ENCODE measurements at places on chromosomes 5 and 9.

DNA sequence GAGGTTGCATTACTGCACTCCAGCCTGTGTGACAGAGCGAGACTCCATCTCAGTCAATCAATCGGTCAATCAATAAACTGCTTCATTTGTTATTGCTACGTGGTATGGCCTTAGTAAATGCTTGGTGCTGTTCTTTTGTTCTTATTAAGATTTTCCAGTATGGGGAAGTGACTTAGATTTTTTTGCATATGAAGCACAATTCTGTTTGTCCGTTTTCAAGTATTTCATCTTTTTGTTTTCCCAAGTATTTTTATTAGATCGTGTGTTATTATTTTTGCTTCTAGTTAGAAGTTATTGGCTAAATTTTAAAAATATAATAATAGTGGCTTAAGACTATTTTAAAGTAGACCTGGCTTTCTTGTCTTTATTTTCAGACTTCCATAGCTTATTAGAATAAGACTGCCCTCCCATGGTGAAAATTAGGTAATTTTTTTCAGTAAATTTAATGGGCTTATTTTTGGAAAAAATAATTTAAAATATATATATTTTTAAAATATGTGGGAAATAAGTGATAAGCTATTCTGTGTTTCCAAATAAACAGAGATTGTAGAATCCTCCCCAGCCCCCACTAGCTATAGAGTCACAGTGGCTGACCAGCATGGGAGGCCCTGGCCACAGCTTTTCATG lies 14.7 kb upstream of the OMD start:
- no peak for DNase-seq

- no peak for DNase-seq
Observed at GRCh38 chr5:12626556-12626955, 722.3 kb upstream of the CTNND2 start.

GRCh38 chr5:8383616-8384015 lies 514.7 kb downstream of the MTRR start:
- DNase-seq = peak; percentile 58

- DNase-seq = peak; percentile 23
Observed at GRCh38 chr5:144028636-144029035, 141.8 kb downstream of the YIPF5 start.

DNA sequence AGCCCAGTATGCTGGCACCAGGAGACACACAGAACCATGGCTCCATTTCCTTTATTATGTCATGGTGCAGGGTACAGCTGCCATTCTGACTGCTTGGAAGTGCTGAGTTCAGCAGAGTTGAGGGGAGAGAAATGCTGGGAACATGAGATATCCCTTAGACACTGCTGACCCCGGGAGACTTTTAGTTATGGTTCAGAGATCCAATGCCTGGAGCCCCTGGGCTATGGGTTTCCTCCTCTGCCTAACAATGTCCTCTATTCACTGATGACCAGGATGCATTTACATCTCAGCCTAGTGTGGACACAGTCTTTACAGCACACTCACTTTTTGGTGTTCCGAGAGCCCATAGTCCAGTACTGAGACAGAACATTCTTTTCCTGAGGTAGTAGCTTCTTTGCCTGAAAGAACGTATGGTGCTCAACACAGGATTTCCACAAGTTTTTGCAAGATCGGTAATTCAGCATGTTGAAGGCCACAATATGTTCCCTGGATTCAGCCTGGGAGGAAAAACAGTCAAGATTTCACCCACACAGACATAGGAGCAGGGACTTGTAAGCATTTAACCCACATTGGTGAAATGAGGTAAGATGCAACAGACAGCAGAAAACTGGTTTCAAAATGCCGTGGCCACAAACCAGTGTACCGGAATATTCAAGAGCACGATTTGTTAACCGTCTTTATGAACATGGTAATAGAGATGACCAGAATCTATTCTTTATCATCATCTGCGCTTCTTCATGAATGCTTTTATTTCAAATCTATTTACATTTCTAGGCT lies 71.3 kb downstream of the PTPN3 start:
- no peak for DNase-seq

DNA sequence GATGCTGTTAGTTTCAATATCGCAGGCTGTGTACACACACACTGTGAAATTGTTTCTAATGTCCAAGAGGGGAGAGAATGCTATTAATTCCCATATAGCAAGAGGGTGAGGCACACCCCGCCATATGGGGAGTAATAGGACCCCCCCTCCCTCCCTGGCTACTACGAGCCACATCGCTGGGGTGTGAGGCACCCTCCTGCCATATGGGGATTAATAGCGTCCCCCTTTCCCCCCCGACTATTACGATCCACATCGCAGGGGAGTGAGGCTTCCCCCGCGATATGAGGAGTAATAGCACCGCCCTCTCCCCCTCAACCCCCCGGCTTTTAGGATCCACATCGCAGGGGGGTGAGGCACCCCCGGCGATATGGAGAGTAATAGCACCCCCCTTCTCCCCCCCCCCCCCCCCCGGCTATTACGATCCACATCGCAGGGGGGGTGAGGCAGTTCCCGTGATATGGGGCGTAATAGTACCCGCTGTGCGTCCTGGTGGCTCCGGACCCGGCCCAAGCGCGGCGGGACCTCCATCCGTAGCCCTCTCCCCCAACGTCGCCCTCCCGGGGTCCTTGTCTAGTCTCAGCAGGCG lies 494 bp upstream of the STK32A start:
- no peak for DNase-seq

DNA sequence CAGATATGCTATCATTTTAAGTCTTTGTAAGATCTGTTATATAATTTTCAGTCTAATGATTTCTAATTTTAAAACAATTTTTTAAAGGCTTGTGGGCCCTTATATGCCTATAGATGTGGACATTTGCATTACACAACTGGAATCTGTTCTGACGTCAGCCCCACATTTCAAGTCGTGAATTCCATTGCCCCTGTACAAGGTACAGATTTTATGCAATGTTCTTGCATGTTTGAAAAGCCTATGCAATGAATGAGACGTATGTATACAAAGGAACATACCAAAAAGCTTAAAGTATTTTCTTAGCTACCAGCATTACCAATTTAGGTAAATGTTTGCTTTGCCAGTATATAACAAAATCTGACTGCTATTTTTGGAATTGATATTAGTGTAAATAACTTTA lies 77.2 kb downstream of the ITGA1 start:
- DNase-seq = no peak

- no peak for DNase-seq
Observed at GRCh38 chr9:83013867-83014605, 48.9 kb downstream of the RASEF start.

- DNase-seq = no peak
Observed at GRCh38 chr9:79023134-79023580, 548.6 kb upstream of the TLE4 start.

DNA sequence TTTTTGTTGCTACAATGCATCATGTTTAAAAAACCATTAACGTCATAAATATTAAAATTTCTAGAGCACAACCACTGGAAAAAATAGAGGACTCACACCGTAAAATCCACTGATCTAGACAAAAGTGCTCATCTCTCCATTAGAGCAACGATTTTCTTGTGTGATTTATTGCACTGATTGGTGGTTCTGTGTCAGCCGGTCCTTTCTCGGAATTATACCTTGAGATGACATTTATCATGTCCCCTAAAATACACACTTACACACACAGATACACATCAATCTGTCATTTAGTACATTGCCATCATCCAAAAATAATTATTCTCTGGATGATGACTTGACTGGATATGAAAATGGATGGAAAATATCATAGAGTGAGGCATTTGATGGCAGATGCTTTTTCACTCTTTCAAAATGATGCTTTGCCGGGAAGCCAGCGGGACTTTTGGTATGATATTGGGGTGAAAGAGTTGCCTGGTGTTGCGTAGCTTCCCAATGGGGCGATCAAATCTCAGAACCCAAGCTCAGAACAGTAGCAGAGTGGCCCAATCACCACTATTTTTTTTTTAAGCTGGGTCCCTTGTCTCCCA lies 226.6 kb downstream of the GAS1 start:
- DNase-seq = no peak

GRCh38 chr9:125436613-125437443 lies 175.2 kb downstream of the GAPVD1 start:
- no peak for DNase-seq

DNA sequence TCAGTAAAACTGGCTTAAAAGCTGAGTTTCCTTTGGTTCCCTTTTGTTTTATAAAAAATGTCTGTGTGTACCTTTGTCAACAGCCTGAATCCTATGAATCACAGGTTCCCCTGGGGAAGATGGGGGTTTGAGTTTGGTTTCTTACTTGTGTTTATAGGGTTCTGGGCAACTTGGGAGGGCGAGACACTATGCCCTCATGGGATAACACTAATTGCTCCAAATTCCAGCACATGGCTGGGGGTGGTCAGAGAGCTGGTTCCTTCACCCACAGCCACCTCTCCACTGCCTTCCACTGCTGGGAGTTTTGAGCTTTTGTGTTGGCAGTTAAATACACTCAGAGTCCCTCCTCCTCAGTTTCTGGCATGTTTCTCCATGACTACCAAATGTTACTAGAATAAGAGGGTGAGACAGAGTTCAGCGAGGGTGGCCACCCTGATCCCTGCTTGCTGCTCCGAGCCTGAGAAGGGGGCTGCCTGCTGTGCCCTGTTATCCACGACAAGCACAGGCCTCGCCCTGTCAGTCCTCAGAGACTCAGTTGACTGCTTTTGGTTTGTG lies 83.0 kb upstream of the EPB41L4B start:
- no peak for DNase-seq

DNA sequence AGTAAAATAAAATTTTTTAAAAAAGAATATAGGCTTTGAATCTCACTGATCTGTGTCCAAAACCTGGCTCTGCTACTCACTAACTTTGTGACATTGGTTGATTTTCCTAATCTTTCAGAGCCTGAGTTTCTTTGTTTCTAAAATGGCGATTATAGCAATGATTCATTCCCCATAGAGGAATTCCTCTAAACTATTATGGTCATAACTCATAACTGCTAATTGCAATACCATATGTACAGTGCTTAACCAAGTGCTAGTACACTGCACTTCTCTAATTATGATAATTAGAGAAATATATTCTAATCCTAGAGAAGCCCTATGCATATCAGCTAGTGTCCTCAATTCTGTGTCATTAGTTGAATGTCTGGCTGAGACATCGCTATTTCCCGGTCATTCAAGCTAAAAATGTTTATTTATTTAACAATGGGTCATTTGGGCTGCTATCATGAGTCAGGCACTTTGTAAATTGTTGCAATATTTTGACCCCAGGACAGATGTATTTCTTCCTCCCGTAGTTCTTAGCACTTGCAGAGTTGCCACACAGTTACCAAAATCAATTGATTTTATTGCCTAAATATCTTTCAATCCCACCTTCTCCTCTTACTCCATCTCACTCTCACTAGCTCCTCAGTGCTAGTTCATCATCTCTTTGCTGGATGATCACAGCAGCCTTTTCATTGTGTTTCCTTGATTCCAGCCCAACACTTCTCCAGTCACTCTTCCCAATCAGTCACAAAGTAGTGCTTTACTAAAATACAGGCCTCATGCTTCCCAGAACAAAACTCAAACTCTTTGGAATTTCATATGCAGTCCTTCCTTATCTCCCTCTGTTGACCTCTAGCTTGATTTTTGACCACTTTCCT lies 200.9 kb upstream of the PAPPA start:
- DNase-seq = no peak

DNA sequence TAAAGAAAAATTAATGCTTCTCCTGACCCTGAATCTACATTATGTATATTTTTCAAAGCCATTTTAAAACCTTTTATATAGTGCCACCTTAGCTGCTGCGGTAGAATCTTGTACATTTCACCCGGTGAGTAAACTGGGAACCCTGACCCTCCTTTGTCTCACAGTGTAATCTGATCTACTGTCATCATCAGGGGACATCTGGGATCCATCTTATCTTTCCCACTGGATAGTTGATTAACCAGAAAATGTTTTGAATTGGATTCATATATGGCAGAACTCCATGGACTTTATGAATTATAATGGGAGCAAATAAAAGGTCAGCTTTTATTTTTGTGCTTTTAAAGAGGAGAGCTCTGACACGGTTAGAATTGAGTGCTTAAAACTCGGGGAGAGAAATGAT lies 95.0 kb downstream of the ADAMTSL1 start:
- peak; percentile 88 for DNase-seq

- no peak for DNase-seq
Observed at GRCh38 chr5:171808951-171809350, 23.3 kb downstream of the SMIM23 start.

- DNase-seq = no peak
Observed at GRCh38 chr5:108531367-108532128, 149.7 kb upstream of the FBXL17 start.

GRCh38 chr5:151405334-151406160 lies 41.9 kb upstream of the SLC36A1 start:
- no peak for DNase-seq

- DNase-seq = no peak
Observed at GRCh38 chr5:140602147-140602546, 30.8 kb downstream of the CD14 start.

GRCh38 chr9:20619487-20620200 lies 2.7 kb downstream of the MLLT3 start:
- DNase-seq = no peak

DNA sequence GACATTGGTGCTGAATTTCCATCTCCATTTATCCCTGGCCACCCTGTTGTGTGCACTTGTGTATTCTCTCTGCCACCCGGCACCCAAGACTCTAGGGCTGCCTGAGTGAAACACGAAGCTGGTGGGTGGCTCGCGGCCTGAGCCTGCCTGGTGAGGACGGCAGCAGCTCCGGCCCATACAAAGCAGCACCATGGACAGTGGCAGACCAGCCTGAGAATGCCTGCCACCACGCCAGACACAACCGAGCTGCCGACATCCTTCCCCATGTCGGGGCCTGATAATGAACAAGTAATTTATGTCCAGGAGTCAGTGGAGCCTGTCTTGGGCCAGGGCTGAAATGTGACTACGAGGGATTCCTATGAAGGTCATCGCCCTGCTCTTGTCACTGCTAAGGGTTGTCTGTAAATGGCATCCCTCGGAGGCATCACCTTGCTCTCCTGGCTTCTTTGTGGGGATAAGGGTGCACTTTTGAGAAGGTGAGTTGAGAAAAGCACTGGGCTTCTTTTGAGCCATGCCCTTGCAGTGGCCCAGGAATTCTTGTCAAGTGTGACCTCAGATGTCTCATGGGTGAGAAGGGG lies 175.7 kb downstream of the MELK start:
- DNase-seq = no peak

DNA sequence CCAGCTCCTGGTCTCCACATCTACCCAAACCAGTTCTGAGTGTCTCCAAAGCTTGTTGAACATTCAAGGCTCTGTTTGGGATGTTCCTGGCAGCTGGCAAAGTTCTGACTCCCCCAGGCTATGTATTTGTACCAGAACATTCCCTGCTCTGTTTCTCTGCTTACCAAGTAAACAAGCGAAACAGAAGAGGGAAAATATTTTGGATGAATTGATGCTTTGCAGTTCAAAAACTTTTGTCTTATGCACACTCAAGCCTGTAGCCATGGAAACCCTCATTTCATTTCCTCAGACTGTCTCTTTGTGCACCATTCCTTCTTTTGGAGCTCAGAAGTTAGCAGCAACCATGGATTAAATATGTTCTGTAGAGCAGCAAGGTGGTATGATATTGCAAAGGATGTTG lies 145.8 kb downstream of the ACTL7B start:
- DNase-seq = no peak

DNA sequence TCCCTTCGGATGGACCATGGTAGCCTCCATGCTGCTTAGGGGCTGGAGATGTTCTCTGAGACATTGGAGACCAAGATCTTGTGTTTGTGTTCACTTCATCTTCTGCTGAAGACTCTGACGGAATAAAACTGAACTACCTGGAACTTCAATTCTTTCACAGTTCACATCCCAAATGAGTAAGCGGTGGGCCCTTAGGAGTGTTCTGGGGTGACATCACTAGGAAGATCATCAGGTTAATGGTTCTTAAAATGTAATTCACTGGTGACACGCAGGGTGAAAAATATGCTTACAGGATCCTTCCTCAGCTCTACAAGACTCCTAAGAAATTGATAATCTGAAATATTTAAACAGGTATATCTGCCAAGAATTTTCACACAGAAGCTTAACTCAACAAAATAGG lies 561.5 kb downstream of the SEMA5A start:
- DNase-seq = no peak

Data from NCI-H1092 (cell line).